IPS DF 6.9 (cell line): ENCODE measurements at places on chromosomes 13 and 19.
A peak's percentile ranks its signal among the peaks of the same experiment; 100 is the strongest.

GRCh38 chr19:35294328-35294727 is 2.4 kb downstream of the MAG start:
- no peak overlapping the region for H3K4me3 ChIP-seq
- H3K27ac ChIP-seq: no peak overlapping the region
- H3K4me1 ChIP-seq: peaks cover 2% of the 10 kb centered on the region; the same call in 1 of the 2 replicates
- H3K36me3 ChIP-seq: no peaks in the 10 kb centered on the region; the same call in 1 of the 2 replicates

DNA sequence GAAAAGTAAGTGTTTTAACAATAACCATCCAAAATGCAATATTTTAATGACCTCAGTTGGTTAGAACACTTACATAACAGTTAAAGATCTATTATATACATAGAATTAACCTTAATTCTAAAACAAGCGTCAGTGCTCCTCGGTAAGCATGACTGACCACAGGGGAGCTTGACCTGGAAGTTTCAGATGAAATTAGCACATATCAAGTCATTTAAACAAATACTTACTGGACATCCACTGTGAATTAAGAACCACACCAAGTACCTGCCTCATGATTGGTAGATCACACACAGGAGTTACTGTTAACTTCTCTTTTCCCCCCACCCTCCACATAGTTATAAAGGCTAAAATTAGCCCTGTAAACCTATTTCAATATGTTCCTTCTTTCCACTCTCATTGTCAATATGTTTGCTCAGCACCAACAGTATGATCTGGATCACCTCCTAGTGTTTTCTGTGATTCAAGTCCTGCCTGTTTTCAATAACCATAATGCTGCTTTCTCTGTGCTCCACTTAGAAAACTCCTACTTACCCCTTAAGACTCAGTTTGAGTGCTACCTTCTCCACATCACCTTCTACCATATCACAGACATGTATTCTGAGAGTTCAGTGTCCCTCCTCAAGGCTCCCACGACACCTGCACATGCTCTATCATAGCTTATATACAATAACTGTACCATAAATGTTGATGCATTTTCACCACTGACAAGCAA is 209.0 kb downstream of the VWA8 start:
- no peaks in the 10 kb centered on the region for H3K4me1 ChIP-seq
- no peak overlapping the region for H3K4me3 ChIP-seq
- no peaks in the 10 kb centered on the region for H3K36me3 ChIP-seq
- H3K27ac ChIP-seq: no peak overlapping the region
- DNase-seq: no peak

- no peak overlapping the region for H3K4me3 ChIP-seq
- no peaks in the 10 kb centered on the region for H3K4me1 ChIP-seq
- H3K27ac ChIP-seq: no peak overlapping the region
Observed at GRCh38 chr13:43089912-43090498, 66.6 kb downstream of the DNAJC15 start.

DNA sequence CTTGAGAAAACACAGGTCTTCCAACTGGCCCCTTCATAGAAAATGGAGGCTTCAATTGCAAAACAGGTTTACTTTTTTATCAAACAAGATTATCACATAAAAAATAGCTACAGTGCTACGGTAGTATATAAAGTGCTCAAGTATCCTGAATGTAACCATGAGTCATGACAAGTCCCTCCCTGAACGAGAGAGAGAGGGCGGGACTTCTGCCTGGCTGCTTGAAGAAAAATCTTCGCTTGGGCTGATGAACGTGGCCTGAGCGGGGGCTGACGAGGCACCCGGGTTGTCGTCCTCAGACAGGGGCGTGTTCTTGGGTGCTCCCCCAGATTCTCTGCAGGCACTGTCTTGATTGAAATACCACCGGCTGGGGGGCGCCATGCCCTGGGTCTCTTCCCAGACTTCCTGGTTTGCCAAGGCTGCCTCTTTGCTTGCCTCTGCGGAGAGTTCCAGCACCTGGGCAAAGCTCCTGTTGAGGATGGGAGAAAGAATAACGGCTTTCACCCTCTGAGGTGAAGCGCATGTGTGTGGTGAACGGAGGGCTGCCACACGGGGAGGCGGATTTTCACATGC is 23.2 kb upstream of the CPAMD8 start:
- DNase-seq: no peak
- H3K27ac ChIP-seq: no peak overlapping the region
- H3K4me3 ChIP-seq: no peak overlapping the region
- no peaks in the 10 kb centered on the region for H3K4me1 ChIP-seq
- no peaks in the 10 kb centered on the region for H3K27me3 ChIP-seq
- 0 out of 2 replicates have a peak, but pooled peaks cover 5% of the 10 kb centered on the region for H3K36me3 ChIP-seq

- no peak overlapping the region for H3K27ac ChIP-seq
- no peaks in the 10 kb centered on the region for H3K36me3 ChIP-seq
- H3K4me3 ChIP-seq: no peak overlapping the region
- no peaks in the 10 kb centered on the region for H3K27me3 ChIP-seq
Observed at GRCh38 chr13:72113076-72113475, 246.1 kb upstream of the DACH1 start.

GRCh38 chr19:57850553-57851017 is 926 bp downstream of the ZNF587 start:
- H3K4me3 ChIP-seq: peak overlapping the region; percentile 53; the same call in 1 of the 2 replicates
- no peaks in the 10 kb centered on the region for H3K27me3 ChIP-seq
- no peaks in the 10 kb centered on the region for H3K36me3 ChIP-seq
- H3K27ac ChIP-seq: no peak overlapping the region
- no peak for DNase-seq
- H3K4me1 ChIP-seq: no peaks in the 10 kb centered on the region
